ENCODE measurements at places on chromosomes 4 and X. TPM values are rescaled to one million over a fixed set of nuclear protein-coding genes. Genes with fewer than 3 reads are reported as not detected.

ANXA3 gene
- 21.6 TPM for total RNA-seq

CYLC1 gene
- not detected for total RNA-seq

NAP1L2 gene
- total RNA-seq, result 12.8 TPM

GRCh38 chr4:99300934-99301333 is 10.1 kb upstream of the ADH1A start:
- DNase-seq, result no peak

DNA sequence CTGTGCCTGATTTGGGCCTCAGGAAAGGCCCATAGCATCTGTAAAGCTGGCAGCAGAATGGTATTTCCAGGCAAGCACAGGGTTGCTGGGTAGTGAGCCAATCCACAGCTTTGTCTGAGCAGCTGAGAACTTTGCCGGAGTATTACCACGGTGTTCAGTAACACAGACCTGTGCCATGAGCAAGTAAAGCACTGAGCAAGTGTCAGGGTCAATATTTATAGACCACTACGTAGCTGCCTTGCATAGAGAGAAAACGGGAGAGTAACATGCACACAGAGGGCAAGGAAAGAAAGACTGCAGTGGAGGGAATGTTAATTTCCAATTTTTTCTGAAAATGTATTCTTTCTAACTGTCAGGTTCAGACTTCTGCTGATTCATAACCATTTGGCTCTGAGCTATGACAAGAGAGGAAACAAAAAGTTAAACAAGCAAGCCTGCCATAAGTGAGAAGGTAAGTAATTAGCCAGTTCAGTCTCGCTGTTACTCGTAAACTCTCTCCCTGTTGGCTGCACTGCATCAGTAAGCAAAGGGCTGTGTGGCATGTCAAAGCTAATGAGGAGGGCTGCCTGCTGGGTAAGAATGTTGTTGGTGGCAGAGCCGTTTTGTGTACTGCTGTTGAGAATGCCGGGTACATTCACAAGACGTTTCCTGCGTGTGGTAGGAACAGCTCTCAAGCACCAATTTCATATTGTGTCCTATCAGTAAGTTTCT is 238.1 kb downstream of the BMPR1B start:
- DNase-seq, result peak; percentile 56

- no peak for DNase-seq
These were observed 27.5 kb upstream of the OTUD4 start for GRCh38 chr4:145207934-145208333.

DNA sequence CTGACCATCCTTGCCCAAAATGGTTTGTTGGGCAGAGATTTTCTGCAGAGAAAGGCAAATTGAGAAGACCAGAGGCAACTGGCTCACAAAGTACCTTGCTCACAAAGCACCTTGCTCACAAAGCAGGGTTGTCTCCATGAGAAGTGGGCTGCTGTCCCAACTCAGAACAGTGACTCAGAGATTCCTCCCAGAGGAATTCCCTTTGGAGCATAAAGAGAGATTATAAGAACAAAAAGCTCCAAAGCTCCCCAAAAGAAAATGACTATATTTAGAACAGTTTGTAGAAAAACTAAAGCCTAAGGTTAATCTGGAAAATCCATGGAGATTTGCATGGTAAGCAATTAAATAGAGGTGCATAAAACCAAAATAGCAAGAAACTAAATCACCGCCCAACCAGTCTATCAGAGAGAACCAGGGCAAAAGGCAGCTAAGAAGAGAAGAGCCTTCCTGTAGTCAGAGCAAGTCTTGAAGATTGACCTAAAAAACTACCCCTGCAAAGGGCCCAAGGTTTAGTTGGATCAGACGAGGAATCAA is 731.4 kb downstream of the FAT4 start:
- DNase-seq, result no peak

DNA sequence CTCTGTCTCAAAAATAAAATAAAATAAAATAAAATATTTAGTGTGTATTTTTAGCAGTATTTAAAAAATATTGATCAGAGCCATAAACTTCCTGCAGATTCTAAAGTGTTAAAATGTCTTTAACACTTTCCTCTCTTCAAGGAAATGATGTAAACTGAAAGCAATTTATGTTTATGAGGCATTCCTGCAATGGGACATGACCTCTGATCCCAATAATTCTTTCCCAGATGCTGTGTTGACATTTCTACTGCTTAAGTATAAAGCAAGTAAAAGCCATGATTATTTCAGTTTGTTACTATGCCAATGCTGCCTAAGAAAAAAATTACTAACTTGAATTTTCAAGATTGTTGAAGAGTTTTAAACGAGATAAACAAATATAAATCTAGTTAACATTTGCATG is 29.0 kb downstream of the COQ2 start:
- no peak for DNase-seq

GRCh38 chr4:119124352-119124751 is 11.3 kb upstream of the MYOZ2 start:
- DNase-seq, result no peak
